Stimulated activated CD4-positive, alpha-beta T cell treated with anti-CD3 and anti-CD28 coated beads, Interleukin-2, amount 100 ng/mL, for 24 hours (primary cell): ENCODE measurements at places on chromosomes 1 and 21.

- no peak for DNase-seq
These were observed 87.8 kb downstream of the GLUL start for GRCh38 chr1:182303778-182304177.

DNA sequence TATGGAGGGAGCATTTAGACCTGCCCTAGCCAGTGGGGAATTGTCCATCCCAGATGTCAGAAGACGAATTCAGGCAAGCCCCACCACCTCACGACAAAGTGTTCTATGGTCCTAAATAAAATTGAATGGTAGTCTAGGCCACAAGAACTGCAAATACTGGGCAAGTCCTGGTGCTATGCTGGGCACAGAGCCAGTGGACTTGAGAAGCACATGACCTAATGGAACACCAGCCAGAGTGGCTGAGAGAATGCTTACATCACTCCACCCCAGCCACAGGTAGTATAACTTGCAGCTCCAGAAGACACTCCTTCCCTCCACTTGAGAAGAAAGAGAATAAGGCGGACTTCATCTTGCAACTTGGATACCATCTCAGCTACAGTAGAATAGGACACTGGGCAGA lies 567.3 kb upstream of the CXADR start:
- no peak for DNase-seq

DNA sequence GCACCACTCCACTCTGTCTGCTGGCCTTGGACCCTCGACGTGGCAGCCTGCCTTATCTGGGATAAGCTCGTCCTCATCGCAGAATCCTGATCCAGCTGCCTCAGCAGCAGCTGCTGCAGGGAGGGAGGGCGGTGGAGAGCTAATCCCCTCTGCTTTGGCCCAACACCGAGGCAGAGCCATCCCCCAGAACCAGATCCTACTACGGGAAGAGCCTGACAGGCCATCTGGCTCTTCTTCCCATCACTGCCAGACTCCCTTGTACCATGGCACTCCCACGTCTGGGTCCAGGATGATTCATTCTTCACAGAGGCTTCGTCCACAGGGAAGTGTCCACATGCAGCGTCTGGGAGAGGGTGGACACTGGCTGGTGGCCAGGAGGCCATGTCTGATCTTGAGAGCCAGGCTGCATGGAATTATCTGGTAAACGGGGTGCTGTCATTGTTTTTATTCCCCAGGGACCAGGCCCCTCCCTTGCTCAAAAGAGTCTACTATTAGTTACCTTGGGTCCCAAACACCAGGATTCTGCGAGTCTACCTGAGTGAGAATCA lies 14.6 kb upstream of the PKP1 start:
- no peak for DNase-seq

DNA sequence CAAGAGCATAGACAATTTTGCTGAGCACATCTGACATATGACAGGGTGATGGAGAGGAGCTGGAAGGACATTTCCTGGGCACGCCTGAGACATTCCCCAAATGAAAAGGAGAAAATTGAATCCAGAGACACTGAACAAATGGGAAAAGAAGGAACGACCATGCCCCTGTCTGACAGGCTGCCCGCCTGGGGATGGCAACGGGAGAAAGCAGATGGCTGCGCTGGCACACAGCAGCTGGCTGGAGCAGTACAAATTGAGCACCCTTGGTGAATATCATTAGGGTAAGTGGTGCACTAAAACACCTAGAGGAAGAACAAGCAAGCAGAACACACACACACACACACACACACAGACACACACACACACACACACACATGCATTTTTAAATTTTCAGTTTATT lies 174.3 kb upstream of the DUSP10 start:
- no peak for DNase-seq

DNA sequence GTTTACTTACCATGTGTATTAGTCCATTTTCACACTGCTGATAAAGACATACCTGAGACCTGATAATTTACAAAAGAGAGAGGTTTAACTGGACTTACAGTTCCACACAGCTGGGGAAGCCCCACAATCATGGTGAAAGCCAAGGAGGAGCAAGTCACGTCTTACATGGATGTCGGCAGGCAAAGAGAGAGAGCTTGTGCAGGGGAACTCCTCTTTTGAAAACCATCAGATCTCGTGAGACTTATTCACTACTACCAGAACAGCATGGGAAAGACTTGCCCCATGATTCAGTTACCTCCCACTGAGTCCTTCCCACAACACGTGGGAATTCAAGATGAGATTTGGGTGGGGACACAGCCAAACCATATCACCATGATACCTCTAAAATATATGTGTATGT lies 39.3 kb upstream of the ERRFI1 start:
- no peak for DNase-seq

- DNase-seq, result no peak
These were observed 606.1 kb upstream of the USP24 start for GRCh38 chr1:55821234-55821633.

- no peak for DNase-seq
These were observed 2.4 kb upstream of the SNRPE start for GRCh38 chr1:203858975-203859374.
